ENCODE measurements at places on chromosomes 7 and 10. TPM values are rescaled to one million over a fixed set of nuclear protein-coding genes. Genes with fewer than 3 reads are reported as not detected.

- no peak for DNase-seq
Measured at GRCh38 chr7:105250239-105250638, 138.5 kb downstream of the SRPK2 start.

DNA sequence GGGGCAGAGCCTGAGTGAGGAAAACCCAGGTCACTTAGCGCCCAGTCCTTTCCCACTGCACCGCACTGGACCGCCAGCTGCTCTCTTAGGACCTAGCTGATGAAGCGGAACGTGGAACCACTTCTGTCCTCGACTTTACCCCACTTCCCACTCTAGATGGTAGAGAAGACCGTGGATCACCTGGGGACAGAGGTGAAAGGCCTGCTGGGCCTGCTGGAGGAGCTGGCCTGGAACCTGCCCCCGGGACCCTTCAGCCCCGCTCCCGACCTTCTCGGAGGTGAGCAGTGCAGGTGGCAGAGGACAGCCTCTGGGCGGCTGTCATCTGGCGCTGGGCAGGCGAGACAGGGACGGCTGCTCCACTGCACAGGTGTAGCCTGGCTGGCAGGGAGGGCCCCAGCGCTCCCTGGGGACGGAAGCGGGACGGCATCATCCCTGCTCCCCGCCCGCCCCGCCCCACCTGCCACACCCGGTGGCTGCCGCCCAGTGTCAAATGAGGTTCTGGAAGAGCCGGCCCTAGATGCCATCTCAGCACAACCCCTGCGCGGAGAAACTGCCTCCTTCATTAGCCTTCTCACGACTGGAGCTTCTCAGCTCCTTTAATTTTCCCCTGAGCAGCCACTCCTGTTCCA is 11.7 kb downstream of the PLAC9 start:
- DNase-seq, result peak; percentile 16

DNA sequence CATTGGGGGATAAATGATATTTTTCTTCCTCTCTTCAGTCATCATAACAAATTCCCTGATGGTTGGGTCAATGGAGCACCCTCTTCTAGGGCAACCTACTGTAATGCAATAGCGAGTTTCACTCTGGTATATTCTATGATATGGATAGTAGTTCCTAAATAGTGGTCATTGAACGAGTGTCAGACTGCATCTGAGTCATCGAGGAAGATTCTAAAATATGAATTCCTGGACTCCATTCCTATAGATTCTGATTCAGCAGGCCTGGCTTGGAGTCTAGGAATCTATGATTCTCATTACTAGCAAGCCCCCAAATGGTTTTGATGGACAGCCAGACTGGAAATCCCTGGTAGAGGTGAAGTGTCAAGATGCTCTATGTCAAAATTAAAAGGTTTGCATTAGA is 254.5 kb downstream of the BUB3 start:
- DNase-seq, result no peak

- DNase-seq, result no peak
Measured at GRCh38 chr10:17831341-17831740, 22.2 kb downstream of the MRC1 start.

GRCh38 chr7:5594616-5595544 is 171.2 kb upstream of the TNRC18 start:
- no peak for DNase-seq

GRCh38 chr10:100327007-100327717 is 2.9 kb downstream of the PKD2L1 start:
- DNase-seq, result no peak

GRCh38 chr7:70775570-70776156 is 356.3 kb upstream of the GALNT17 start:
- DNase-seq, result no peak

The EBF3 gene
- total RNA-seq, result 0.12 TPM

The PRRT4 gene
- 4.0 TPM for total RNA-seq

The TSC22D4 gene
- 36.9 TPM for total RNA-seq

The SFTPA1 gene
- 6.5 TPM for total RNA-seq

The STOX1 gene
- total RNA-seq, result 5.9 TPM

The ABCB8 gene
- total RNA-seq, result 55.2 TPM

The ZNF853 gene
- total RNA-seq, result 0.05 TPM

The SFXN4 gene
- 58.2 TPM for total RNA-seq

Data from HCT116 (cell line).